ENCODE measurements at places on chromosomes 11 and 22.

GRCh38 chr11:88620568-88621130 lies 283.1 kb upstream of the CTSC start:
- no peak for DNase-seq

DNA sequence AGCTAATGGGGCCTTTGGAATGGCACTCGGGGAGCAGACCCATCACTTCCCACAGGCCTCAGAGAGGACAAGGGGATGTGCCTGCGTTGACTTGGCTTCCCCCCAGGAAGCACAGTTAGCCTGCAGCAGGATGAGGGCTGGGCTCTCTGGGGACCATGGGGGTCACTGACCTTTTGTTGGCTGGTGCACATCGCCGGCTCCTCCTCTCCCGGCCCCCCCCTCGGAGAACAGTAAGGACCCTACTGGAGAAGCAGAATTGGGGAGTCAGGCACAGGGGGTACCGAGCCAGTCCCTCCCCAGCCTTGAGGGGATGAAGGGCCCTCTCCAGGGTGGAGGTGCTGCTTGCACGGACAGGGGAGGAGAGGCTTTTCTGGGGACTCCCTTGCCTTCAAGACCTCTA lies 32.8 kb downstream of the NRXN2 start:
- DNase-seq: no peak

DNA sequence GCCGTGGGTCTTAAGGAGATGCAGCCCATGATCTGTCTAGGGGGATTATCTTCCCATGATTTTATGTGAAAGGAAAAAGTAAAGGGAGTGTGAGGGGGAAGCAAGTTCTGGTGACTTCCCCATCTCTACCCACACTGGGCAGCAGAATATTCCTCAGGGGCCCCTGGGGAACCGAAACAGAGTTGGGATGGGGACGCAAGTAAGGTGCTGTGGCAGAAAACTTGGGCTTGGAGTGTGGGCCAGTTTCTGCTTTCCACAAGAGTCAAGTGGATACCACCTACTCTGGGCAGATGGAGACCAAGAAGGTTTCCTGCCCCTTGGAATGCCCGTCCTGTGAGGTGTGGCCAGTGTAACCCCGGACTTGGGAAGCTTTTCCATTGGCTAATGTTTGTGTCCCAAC lies 64.4 kb downstream of the SGSM3 start:
- no peak for DNase-seq

DNA sequence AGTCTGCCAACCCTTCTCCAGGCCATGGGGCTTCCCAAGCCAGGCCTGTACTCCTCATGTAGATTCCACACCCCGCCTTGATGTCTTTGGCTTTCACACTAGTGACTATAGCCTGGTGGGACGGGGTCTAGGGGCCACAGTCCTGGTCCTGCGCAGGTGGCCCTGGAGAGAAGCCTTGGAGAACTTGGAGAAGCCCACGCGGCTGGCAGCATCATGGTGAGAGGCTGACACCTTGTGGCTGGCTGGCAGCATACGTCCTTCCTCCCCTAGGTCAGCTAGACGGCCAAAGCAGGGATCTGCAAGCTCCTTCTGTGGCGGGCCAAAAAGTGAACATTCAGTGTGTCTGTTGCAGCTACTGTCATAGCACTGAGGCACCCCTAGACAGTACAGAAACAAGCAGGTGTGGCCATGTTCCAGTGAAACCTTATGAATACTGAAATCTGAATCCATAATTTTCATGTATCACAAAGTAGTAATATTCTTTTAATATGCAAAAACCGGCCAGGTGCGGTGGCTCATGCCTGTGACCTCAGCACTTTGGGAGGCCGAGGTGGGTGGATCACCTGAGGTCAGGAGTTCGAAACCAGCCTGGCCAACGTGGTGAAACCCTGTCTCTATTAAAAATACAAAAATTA lies 42.0 kb downstream of the FAM83F start:
- peak; percentile 84 for DNase-seq

GRCh38 chr11:80473562-80473961 lies 1032.7 kb upstream of the TENM4 start:
- DNase-seq: no peak

DNA sequence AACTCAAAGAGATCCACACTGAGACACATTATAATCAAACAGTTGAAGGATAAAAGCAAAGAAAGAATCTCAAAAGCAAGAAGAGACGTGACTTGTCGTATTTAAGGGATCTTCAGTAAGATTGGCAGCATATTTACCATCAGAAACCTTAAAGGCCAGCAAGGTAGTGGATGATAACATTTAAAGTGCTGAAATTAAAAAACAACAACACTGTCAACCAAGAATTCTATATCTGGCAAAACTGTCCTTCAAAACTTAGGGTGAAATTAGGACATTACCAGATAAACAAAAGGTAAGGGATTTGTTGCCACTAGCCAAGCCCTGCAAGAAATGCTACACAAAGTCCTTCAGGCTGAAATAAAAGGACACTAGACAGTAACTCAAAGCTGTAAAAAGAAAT lies 11.0 kb upstream of the MUC5B start:
- no peak for DNase-seq

- DNase-seq: no peak
These were observed 40.3 kb upstream of the CADM1 start for GRCh38 chr11:115544422-115544948.

DNA sequence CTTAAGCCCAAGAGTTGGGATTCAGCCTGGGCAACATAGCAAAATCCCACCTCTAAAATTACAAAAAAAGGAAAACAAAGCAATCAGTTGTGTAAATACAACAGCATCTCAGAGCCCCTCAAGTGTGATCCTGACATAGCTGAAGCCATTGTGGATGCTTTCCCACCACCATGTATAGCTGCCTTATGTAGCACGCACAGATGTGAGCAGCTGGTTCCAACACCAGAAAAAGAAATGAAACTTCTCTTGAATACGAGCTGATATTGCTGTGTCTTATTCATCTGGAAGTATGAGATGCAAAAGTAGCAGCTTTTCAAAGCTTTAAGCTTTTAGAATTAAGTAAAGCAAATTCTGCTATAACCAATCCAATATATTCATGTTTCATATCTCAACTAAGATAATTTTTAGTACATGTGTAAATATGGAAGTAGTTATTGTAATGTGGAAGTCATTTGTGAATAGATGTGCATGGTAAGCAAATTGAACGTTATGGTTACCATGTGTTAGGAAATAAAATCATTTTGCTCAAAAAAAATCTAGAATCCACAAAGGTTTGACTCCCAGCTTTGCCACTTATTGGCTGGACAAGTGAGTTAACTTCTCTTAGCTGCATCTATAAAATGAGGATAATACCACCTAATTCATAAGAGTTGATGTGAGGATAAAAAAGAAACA lies 63.2 kb downstream of the SGSM3 start:
- no peak for DNase-seq

- peak; percentile 93 for DNase-seq
These were observed 657 bp upstream of the MAPK8IP2 start for GRCh38 chr22:50599816-50600455.

DNA sequence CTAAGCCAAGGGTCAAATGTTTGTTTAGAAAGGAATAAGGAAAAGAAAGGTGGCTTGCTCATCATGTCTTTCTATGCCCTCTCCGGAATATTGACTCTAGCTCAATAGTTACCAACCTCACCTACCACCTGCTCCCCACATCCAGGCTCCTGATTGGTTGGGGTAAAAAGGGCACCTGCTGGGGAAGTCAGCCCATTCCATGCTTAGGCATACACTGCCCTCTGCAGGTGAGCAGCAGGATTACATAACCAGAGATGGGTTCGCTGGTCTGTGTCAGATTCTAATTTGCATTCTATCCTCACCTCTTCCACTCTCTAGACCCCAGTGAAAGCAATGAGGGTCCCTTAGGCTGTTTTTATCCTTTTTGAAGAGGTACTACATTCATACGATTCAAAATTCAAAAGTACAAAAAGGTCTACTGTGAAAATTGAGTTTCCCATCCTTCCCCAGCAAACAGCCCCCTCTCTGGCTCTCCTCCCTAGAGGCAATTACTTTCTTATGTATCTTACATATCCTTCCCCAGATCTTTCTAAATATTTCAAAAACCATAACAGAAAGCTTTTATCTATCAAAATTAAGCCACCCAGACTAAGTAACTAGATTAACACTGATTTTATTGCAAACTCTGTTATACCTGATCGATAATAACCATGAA lies 98.0 kb upstream of the ASPHD2 start:
- peak; percentile 82 for DNase-seq

GRCh38 chr22:50267591-50268390 lies 2.4 kb downstream of the MAPK11 start:
- peak; percentile 95 for DNase-seq

DNA sequence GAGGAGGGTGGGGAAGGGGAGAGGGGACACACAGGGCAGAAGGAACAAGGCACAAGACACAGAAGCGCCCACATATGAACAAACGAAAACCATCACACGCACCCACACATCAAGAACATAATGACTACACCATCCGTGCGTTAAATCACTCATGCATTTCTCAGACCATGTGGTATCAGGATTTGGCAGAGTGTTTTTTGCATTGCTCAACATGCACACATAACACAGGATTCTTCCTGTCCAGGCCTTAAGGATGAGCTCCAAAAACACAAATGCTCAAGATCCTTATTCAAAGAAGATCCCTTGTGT lies 309.5 kb downstream of the CADM1 start:
- peak; percentile 79 for DNase-seq

GRCh38 chr11:67262731-67263675 lies 3.3 kb upstream of the GRK2 start:
- DNase-seq: peak; percentile 89

- no peak for DNase-seq
These were observed 7.1 kb downstream of the DGCR2 start for GRCh38 chr22:19114984-19115552.

GRCh38 chr22:41830174-41830573 lies 2.7 kb upstream of the SREBF2 start:
- DNase-seq: no peak

- DNase-seq: peak; percentile 72
These were observed 69.7 kb upstream of the BMAL1 start for GRCh38 chr11:13207665-13208594.

GRCh38 chr11:126862664-126863243 lies 137.8 kb downstream of the KIRREL3 start:
- DNase-seq: no peak

- DNase-seq: no peak
These were observed 44.1 kb downstream of the USP28 start for GRCh38 chr11:113831314-113831713.

DNA sequence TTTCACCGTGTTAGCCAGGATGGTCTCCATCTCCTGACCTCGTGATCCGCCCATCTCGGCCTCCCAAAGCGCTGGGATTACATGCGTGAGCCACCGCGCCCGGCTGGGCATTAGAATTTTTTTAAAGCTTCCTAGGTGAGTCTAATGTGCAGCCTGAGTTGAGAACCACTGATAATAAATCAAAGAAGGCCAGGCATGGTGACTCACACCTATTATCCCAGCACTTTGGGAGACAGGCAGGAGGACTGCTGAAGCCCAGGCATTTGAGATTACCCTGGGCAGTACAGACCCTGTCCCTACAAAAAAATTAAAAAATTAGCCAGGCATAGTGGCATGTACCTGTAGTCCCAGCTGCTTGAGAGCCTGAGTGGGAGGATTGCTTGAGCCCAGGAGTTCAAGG lies 13.7 kb downstream of the MEI1 start:
- DNase-seq: no peak

DNA sequence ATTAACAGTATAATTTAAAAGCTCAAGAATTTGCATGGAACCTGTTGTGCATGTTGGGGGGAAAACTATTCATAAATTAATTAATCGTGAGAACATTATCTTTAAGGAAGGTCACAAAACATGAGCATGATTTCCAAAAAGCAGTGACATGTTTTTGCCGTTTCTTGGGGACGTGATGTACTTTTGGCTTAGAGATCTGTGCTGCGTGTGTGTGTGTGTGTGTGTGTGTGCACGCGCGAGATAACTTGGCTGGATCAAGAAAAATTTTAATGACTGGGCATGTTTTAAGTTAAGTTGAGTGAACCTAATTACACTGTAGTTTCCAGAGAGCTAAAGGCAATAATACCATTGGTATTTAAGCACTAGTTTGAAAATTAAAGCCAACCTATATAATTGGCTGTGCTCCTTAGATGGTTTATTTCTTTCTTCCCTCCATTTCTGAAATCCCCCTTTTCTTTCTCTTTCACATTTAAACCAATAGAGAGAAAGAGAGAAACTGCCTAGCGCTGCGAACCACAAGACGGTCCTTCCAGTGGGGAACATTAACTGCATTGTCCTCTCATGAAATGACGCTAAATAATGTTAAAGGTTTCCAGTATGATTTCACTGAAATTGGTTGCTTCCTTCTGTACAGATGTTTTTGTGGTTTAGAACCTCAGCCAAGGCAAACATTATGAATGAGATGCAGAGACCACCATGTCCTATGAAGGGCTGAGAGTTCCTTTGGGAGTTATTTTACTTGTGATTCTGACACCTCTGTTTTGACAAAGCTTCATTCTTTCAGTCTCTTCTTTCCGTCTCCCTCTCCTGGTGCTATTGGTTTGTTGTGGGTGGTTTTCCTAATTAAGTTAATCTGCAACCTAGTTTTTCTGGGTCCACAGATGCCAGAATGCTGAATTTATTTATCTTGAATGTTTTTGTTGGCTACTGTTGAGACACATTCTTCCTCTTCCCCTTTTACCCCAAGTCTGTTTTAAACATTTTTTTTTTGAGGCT lies 51.7 kb downstream of the ZBTB16 start:
- no peak for DNase-seq

GRCh38 chr11:130313383-130314183 lies 1.1 kb downstream of the ZBTB44 start:
- DNase-seq: no peak

DNA sequence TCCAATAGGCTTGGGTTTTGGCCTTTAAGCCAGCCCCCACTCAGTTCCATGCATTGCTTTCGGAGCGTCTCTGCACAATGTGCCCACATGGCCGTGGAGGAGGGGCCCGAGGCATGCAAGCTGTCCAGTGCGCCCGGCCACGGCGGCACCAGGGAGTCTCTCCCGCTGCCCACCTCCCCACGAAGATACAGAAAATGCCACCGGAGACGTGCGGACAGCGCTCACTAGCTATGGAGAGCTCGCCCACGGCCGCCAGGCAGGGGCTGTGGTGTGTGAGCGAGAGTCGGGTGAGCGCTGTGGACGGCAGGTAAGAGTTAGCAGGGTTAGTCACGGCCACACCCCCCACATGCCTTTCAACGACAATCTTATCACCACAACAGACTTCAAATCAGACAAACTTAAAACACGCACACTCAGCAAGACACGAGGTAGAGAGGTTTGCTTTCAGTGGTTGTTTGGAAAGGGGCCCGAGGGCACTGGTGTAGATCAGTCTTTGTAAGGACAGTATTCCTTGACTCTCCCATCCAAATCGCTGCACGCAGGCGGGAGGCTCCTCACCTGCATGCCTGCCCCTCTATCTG lies 18.7 kb upstream of the BID start:
- DNase-seq: no peak

DNA sequence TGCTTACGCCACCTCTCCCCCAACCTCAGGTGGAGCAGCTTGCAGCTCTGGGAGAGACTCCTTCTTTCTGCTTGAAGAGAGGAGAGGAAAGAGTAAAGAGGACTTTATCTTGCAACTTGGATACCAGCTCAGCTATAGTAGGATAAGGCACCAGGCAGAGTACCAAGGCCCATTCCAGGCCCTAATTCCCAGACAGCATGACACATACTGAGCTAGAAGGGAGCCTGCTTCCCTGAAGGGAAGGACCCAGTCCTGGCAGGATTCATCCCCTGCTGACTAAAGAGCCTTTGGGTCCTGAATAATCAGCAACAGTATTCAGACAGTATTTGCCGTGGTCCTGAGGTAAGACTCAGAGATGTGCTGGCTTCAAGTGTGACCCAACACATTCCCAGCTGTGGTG lies 41.4 kb downstream of the PPME1 start:
- DNase-seq: no peak

- DNase-seq: no peak
These were observed 1.7 kb upstream of the TYMP start for GRCh38 chr22:50531546-50531961.
